ENCODE measurements at places on chromosomes 6 and 20. TPM values are rescaled to one million over a fixed set of nuclear protein-coding genes. Genes with fewer than 3 reads are reported as not detected.

DNA sequence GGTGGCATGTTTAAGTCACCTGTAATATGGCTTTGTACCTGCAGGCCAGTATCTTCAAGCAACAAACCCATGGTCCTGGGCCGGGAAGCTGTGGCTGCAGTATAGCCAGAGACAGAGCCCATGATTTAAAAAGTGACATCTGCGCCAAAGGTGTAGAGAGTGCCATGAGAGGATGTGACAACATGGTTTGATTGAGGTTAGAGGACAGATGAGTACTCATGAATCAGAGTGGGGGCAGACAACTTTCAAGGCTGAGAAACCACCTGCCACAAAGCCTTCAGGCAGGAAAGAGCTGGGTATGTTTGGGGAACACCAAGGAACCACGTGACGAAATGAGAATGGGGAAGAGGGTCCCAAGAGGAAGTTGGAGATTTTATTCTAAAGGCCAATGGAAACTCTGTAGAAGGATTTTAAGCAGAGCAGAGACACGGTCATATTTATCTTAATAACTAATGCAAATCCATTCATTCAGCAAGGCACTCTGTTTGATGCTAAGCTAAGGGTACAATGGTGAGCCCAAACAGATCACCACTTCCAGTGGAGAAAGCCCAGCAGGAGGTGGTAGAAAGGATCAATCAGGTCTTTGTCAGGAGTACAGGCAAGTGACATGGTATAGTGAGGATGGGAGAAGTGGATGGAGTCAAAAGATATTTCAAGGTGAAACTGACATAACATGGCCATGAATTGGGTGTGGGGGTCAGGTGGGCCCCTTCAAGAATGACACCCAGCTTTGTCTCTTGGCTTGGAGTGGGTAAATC lies 3.4 kb upstream of the MICAL1 start:
- no peaks in the 10 kb centered on the region for H3K27me3 ChIP-seq
- peaks cover 34% of the 10 kb centered on the region for H3K36me3 ChIP-seq
- H3K4me3 ChIP-seq, result no peak overlapping the region
- DNase-seq, result peak; percentile 43
- H3K27ac ChIP-seq, result peak overlapping the region; percentile 50
- H3K4me1 ChIP-seq, result peaks cover 62% of the 10 kb centered on the region

The ABHD16A gene
- total RNA-seq, result 33.3 TPM

The DEF6 gene
- 75.7 TPM for total RNA-seq

The SMPD2 gene
- total RNA-seq, result 7.0 TPM

The MACROD2 gene
- total RNA-seq, result 0.14 TPM

The EBF4 gene
- total RNA-seq, result 0.98 TPM

The HLA-DPA1 gene
- total RNA-seq, result 16.3 TPM

GRCh38 chr6:13452346-13453117 lies 34.9 kb downstream of the GFOD1 start:
- no peak overlapping the region for H3K27ac ChIP-seq
- DNase-seq, result no peak
- no peaks in the 10 kb centered on the region for H3K27me3 ChIP-seq
- H3K4me1 ChIP-seq, result peaks cover 58% of the 10 kb centered on the region

DNA sequence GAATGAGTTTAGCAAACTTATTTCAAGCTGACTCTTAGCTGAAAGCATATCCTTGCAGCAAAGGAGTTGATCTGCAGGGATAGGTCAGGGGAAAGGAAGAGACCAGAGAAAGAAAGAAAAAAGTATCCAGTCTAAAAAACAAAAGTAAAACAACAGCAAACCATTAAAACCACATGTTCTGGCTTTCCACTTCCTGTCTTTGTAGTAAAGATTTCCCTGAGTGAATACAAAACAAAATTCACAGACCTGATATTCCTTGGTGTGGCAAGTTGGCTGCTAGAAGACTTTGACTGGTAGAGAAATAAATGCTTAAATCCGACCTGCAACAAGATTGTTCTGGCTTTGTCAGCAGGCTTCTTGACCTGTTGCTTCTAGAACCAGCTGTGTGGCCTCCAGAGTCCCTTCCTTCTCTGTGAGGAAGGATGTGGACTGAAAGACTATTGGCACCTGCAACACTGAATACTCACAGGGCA lies 23.4 kb upstream of the MCM3 start:
- H3K4me3 ChIP-seq, result peak overlapping the region; percentile 63
- H3K36me3 ChIP-seq, result peaks cover 4% of the 10 kb centered on the region

GRCh38 chr6:72976484-72976883 lies 248.8 kb downstream of the KHDC1L start:
- DNase-seq, result no peak
- H3K27me3 ChIP-seq, result no peaks in the 10 kb centered on the region
- no peak overlapping the region for H3K4me3 ChIP-seq
- H3K27ac ChIP-seq, result no peak overlapping the region
- H3K4me1 ChIP-seq, result peaks cover 9% of the 10 kb centered on the region
- H3K36me3 ChIP-seq, result peaks cover 37% of the 10 kb centered on the region

The TLDC2 gene
- total RNA-seq, result not detected

GRCh38 chr20:33999025-33999649 lies 5.4 kb downstream of the RALY start:
- H3K27ac ChIP-seq, result no peak overlapping the region
- H3K27me3 ChIP-seq, result no peaks in the 10 kb centered on the region
- H3K36me3 ChIP-seq, result peaks cover 44% of the 10 kb centered on the region
- H3K4me1 ChIP-seq, result peaks cover 74% of the 10 kb centered on the region

DNA sequence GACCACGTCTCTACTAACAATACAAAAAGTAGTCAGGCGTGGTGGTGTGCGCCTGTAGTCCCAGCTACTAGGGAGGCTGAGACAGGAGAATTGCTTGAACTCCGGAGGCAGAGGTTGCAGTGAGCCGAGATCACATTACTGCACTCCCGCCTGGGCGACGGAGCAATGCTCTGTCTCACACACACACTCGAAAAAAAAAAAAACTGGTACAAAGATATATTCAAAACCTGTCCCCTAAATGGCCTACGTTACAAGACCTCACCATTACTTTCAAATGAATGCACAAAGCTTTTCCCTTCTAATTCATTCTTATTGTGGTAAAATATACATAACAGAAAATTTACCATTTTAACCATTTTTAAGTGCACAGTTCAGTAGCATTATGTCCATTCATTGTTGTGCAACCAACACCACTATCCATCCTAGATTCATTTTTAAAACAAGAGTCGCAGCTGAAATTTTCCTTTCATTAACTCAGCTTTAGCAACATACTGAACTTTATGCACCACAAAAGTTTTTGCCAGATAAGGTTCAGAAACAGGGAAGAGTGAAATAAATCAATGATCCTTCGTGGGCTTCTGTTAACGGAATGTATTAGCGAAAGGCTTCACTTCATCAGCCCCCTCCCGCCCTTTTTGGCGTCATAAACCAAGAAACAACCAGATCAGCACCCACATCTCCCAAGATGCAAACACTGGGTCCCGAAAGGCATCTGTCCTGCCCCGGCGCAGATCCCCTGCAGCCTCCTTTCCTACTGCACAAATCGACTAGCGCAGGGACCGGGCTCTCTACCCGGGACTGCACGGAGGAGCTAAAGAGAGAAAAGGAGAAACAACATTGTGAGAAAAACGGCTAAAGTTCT lies 825 bp upstream of the FAM135A start:
- H3K36me3 ChIP-seq, result peaks cover 5% of the 10 kb centered on the region
- peak overlapping the region; percentile 97 for H3K4me3 ChIP-seq
- H3K27me3 ChIP-seq, result peaks cover 5% of the 10 kb centered on the region
- peak overlapping the region; percentile 83 for H3K27ac ChIP-seq
- peaks cover 27% of the 10 kb centered on the region for H3K4me1 ChIP-seq

- H3K36me3 ChIP-seq, result no peaks in the 10 kb centered on the region
- H3K4me1 ChIP-seq, result peaks cover 14% of the 10 kb centered on the region
- no peak for DNase-seq
- no peaks in the 10 kb centered on the region for H3K27me3 ChIP-seq
Measured at GRCh38 chr6:141321493-141322347, 811.0 kb upstream of the GJE1 start.

DNA sequence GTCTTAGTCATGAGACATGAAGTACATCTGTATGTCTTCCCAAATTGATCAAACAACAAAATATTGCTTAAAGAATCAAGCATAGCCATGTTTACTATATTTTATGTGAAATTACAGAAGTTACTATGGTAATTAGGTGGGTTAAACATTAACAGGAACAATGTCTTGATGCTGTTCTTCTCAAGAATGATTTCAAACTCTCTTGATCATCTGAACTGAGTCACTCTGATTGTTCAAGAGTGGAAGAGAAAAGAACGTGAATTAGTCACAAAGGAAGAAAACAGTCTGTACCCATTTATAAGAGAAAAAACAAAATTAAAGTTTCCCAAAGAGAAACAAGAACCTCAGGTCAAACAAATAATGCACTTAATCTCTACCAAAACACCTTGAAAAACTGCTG lies 62.2 kb upstream of the NUP153 start:
- H3K27me3 ChIP-seq, result peaks cover 14% of the 10 kb centered on the region
- DNase-seq, result no peak
- no peak overlapping the region for H3K4me3 ChIP-seq
- H3K27ac ChIP-seq, result no peak overlapping the region
- H3K36me3 ChIP-seq, result no peaks in the 10 kb centered on the region

- peaks cover 32% of the 10 kb centered on the region for H3K36me3 ChIP-seq
- H3K4me1 ChIP-seq, result peaks cover 3% of the 10 kb centered on the region
- DNase-seq, result peak; percentile 30
- H3K27ac ChIP-seq, result no peak overlapping the region
- peak overlapping the region; percentile 22 for H3K4me3 ChIP-seq
Measured at GRCh38 chr20:34268851-34269636, 27.8 kb downstream of the ASIP start.

DNA sequence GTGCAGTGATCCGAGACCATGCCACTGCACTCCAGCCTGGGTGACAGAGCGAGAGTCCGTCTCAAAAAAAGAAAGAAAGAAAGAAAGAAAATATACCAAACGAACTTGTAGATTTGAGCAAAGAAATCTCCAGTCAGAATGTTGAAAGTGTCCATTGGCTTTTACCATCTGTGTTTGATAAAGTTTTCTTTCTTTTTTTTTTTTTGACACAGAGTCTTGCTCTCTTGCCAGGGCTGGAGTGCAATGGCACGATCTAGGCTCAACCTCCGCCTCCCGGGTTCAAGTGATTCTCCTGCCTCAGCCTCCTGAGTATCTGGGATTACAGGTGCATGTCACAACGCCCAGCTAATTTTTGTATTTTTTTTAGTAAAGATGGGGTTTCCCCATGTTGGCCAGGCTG lies 21.3 kb downstream of the BAK1 start:
- no peak overlapping the region for H3K27ac ChIP-seq
- H3K4me3 ChIP-seq, result no peak overlapping the region
- peaks cover 2% of the 10 kb centered on the region for H3K4me1 ChIP-seq
- H3K36me3 ChIP-seq, result no peaks in the 10 kb centered on the region
- no peak for DNase-seq

The IMPG1 gene
- not detected for total RNA-seq

GRCh38 chr6:41274256-41274655 lies 12.2 kb downstream of the TREM1 start:
- no peaks in the 10 kb centered on the region for H3K36me3 ChIP-seq
- H3K4me1 ChIP-seq, result peaks cover 13% of the 10 kb centered on the region
- H3K4me3 ChIP-seq, result no peak overlapping the region
- H3K27me3 ChIP-seq, result no peaks in the 10 kb centered on the region

GRCh38 chr6:13402711-13403110 lies 74.4 kb upstream of the TBC1D7 start:
- DNase-seq, result no peak
- no peak overlapping the region for H3K4me3 ChIP-seq
- H3K27me3 ChIP-seq, result no peaks in the 10 kb centered on the region
- H3K27ac ChIP-seq, result no peak overlapping the region
- H3K4me1 ChIP-seq, result peaks cover 14% of the 10 kb centered on the region
- peaks cover 7% of the 10 kb centered on the region for H3K36me3 ChIP-seq

The SLC35D3 gene
- total RNA-seq, result not detected

DNA sequence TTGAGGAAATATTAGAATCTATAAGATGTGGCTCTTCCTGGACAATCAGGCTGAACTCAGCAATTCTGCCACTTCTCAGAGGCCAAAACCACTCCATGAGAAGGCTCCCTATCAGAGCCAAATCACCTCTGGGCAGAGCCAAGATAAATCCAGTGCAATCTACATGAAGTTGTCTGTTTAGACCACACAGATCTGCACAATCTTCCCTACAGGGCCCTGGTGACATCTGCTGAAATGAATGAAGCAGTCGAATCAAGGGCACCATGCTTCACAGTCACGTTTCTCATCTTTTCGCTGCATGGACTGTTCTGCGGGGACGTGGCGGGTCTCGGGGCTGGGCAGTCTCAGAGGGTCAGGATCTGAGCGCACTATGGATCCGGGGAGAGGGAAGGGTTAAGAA lies 60.1 kb upstream of the CD93 start:
- H3K4me1 ChIP-seq, result peaks cover 17% of the 10 kb centered on the region
- no peak overlapping the region for H3K27ac ChIP-seq
- H3K36me3 ChIP-seq, result no peaks in the 10 kb centered on the region
- H3K27me3 ChIP-seq, result no peaks in the 10 kb centered on the region

- H3K36me3 ChIP-seq, result peaks cover 11% of the 10 kb centered on the region
- H3K4me3 ChIP-seq, result peak overlapping the region; percentile 15
- DNase-seq, result no peak
- peaks cover 41% of the 10 kb centered on the region for H3K4me1 ChIP-seq
- peak overlapping the region; percentile 67 for H3K27ac ChIP-seq
Measured at GRCh38 chr6:43630980-43631619, 2.0 kb upstream of the GTPBP2 start.

DNA sequence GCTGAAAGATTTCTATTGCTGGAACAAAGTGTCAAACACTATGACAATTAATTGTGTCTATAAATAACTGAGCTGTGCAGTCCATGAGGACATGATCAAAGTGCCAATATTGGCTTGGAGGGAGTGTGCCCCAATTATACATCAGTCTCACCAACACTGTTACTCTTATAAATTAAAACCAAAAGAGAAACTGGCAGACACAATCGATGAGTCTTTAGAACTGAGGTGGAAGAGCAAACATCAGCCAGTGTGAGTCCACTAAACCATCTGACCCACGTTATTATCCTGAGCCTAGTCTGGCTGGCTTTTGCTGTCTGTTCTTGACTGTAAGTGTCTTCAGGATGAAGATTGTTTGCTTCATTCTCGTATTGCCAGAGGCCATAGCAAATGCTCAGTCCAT lies 98.9 kb downstream of the OLIG3 start:
- no peak overlapping the region for H3K4me3 ChIP-seq
- H3K27ac ChIP-seq, result no peak overlapping the region
- H3K4me1 ChIP-seq, result peaks cover 1% of the 10 kb centered on the region
- no peaks in the 10 kb centered on the region for H3K27me3 ChIP-seq

The CAGE1 gene
- total RNA-seq, result 0.10 TPM

- H3K27ac ChIP-seq, result no peak overlapping the region
- H3K4me1 ChIP-seq, result peaks cover 10% of the 10 kb centered on the region
- no peak overlapping the region for H3K4me3 ChIP-seq
- peak; percentile 42 for DNase-seq
- H3K27me3 ChIP-seq, result no peaks in the 10 kb centered on the region
Measured at GRCh38 chr6:161242779-161243693, 30.8 kb downstream of the AGPAT4 start.

- no peak overlapping the region for H3K27ac ChIP-seq
- peaks cover 30% of the 10 kb centered on the region for H3K4me1 ChIP-seq
- peaks cover 12% of the 10 kb centered on the region for H3K36me3 ChIP-seq
- no peak overlapping the region for H3K4me3 ChIP-seq
Measured at GRCh38 chr6:161031721-161032495, 40.3 kb downstream of the MAP3K4 start.

GRCh38 chr6:45483501-45483900 lies 105.8 kb upstream of the SUPT3H start:
- H3K4me3 ChIP-seq, result no peak overlapping the region
- H3K27ac ChIP-seq, result no peak overlapping the region
- H3K27me3 ChIP-seq, result no peaks in the 10 kb centered on the region
- peaks cover 36% of the 10 kb centered on the region for H3K4me1 ChIP-seq
- DNase-seq, result no peak

The MYB gene
- total RNA-seq, result 37.2 TPM

- peaks cover 12% of the 10 kb centered on the region for H3K36me3 ChIP-seq
- peak overlapping the region; percentile 99 for H3K4me3 ChIP-seq
- no peak for DNase-seq
- peak overlapping the region; percentile 91 for H3K27ac ChIP-seq
Measured at GRCh38 chr20:37693242-37693634, 592 bp upstream of the CTNNBL1 start.

GRCh38 chr6:134619789-134620188 lies 301.9 kb upstream of the SGK1 start:
- no peak for DNase-seq
- H3K27ac ChIP-seq, result no peak overlapping the region
- no peak overlapping the region for H3K4me3 ChIP-seq
